ENCODE measurements at places on chromosomes 6 and 20.

- no peak for DNase-seq
These were observed 846.8 kb downstream of the KIF16B start for GRCh38 chr20:15726416-15726815.

GRCh38 chr6:77092971-77093370 is 370.3 kb downstream of the HTR1B start:
- DNase-seq, result no peak

GRCh38 chr6:43060755-43061633 is 1.6 kb downstream of the KLC4 start:
- no peak for DNase-seq

DNA sequence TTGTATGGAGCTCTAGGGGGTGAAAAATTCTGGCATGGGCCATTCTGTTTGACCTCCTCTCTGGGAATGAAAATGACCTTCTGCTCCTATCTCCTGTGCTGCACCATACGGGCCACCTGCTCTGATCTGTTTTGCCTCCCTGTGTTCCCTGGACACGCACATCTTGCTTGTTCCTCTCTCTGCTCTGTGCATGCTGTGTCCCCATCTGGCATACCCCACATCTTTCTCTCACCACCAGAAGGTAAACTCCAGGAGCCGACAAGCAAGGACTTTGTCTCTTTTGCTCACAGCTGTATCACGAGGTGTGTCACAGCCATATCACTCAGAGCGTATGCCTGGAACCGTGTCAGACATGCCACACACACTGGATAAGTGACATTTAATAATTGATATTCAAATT is 208.4 kb upstream of the DTNBP1 start:
- DNase-seq, result no peak

DNA sequence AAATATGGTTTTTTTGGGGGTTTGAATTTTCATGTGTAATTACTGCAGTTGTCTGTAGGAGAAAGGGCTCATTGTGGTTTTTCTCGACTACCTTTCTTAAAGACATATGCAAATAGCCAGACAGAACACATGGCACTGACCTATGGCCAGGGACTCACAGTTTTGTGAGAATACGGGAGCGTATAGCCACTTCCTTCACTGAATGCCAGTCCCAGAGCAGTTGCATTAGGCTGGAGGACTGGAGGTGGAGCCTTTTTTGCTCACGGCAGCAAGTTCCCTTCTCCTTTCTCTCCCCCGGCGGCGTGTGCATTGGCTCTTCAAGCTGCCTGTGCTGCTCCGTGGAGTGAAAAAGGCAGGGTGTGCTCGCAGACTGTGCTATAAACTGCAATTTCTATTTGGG is 114.9 kb downstream of the AKAP7 start:
- DNase-seq, result no peak

GRCh38 chr20:36929290-36929689 is 22.2 kb downstream of the SAMHD1 start:
- no peak for DNase-seq

- DNase-seq, result no peak
These were observed 26.4 kb downstream of the FOXP4 start for GRCh38 chr6:41572613-41573012.

- no peak for DNase-seq
These were observed 726 bp downstream of the FLRT3 start for GRCh38 chr20:14336686-14337085.

DNA sequence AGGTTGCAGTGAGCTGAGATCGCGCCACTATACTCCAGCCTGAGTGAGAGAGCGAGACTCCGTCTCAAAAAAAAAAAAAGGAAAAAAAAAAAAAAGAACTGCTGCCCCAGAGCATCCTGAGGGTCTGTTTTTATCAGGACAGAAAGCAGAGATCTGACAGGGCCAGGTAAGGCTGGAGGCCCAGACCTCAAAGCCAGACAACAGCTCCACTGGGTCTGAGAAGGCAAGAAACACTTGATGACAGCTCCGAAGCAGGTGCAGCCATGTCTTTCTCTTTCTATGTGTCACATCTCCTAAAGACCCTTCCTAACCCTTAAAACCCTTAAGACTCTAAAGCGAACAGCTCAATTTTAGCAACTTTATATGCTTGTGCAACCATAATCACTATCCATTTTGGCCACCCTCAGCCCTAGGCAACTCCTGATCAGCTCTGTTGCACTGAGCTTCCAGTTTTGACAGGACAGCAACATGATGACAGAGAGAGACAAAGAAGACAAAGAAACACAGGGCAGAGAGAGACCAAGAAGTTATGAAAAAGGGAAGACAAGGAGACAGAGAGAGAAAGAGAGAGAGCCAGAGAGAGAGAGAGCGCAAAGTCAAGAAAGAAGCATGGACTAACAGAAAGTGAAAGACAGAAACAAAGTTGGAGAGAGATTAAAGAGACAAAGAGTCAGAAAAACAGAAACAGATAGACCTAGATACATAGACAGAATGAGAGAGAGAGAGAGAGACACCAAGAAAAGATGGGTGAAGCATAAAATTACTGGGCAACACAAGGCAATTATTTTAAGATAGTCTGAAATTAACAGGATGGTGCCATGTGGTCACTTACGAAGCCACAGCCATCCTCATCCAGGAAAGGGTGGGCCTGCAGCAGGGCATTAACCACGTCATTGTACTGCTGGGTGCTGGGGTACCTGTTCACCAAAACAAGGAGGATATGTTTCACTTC is 39.2 kb downstream of the SAMD3 start:
- no peak for DNase-seq
